Stimulated activated CD8-positive, alpha-beta memory T cell treated with anti-CD3 and anti-CD28 coated beads, Interleukin-7, amount 100 ng/mL, for 48 hours (primary cell): ENCODE measurements at places on chromosomes 1 and 21.

GRCh38 chr1:235898126-235898525 is 31.4 kb upstream of the LYST start:
- DNase-seq: no peak

- DNase-seq: no peak
Observed at GRCh38 chr1:221283532-221283931, 404.3 kb downstream of the HLX start.

DNA sequence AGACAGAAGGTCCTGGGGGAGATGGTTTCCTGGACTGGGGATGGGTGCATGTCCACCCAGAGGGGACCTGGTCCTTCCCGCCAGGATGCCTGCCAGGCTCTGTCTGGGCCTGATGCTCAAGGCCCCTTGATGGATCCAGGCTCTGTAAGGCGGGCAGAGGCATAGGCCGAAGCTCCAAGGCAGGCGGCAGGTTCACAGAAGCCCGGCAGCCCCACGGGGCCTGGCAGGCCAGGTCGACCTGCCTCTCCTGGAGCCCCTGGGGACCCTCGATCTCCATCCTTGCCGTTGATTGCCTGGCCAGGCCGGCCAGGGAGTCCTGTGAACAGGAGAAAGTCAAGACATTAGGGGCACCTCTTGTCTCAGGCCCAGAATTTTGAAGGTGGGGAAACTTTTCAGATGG is 16.0 kb downstream of the COL9A2 start:
- DNase-seq: no peak

DNA sequence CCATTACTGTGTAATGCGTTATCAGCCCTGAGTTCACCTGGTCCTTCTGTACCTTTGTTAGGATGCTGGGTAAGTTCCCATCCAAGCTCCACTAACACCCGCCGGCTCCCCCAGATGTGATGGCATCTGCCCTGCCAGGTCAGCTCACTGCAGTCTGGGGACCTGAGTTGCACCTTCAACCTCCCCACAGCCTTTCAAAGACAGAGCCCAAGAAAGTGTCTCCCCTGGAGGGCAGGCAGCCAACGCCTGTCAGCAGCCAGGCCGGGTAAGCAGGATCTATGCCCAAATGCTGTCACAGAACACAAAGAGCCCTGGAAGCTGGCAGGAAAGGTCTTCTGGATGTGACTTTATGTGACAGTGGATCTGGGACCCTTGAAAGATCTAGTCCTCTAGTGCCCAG is 13.7 kb downstream of the MRAP start:
- no peak for DNase-seq

- no peak for DNase-seq
Observed at GRCh38 chr1:109283748-109284600, 1.0 kb upstream of the PSRC1 start.

GRCh38 chr1:195745189-195746010 is 862.8 kb downstream of the KCNT2 start:
- no peak for DNase-seq

GRCh38 chr1:23727362-23727811 is 15.9 kb upstream of the ELOA start:
- no peak for DNase-seq

- no peak for DNase-seq
Observed at GRCh38 chr1:24438423-24438901, 22.9 kb downstream of the NIPAL3 start.

DNA sequence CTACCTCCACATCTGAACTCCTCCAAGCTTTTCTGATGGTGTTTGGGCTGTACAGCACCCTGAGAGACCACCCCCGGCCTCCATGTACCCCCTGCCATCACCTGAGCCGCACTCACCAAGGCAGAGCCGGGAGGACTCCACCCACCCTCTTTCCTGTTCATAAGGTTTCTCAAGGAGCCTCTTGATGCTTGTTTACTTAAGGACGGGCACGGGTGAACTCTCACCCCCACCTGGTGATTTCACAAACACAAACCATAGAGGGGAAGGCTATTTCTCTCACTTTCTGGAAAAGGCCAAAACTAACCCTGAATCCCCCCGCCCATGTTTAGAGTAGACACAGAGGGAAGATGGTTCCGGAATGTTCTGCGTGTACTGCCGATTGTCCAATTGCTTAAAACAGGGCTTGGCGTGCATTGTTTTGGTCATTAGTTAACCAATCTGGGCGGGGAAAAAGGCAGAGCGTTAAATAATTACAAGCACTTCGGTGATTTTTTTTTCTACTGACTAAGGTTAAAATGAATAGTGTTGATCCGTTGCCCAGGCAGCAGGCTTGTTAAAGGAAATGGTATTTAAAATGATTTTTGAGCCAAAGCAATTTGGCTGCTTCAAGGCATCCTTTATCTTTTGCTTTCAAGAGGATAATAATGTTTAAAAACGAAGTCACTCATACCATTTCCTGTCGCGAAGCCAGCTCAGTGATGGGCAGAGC is 279.8 kb upstream of the VAMP3 start:
- DNase-seq: no peak

- DNase-seq: no peak
Observed at GRCh38 chr21:35593000-35593502, 467.3 kb downstream of the SETD4 start.

DNA sequence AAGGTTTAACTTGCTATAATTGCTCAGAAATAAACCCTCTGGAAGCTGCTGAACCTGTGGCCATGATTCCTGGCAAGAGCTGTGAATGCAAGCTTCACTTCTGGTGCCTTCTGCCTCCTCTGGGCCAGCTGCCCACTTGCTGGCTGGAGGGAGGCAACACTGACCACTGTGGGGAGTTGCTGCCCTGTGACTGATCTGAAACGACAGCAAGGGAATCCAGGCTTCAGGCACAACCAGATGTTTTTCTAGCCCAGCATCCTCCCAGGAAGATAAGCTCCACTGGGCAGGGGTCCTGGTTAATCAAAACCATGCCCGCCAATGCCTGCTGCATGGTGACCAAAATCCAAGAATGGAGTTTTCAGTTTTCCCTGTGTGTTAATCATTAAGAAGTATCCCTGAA is 180.0 kb upstream of the HMGB4 start:
- no peak for DNase-seq

GRCh38 chr1:91735266-91735845 is 150.6 kb downstream of the TGFBR3 start:
- DNase-seq: no peak

GRCh38 chr1:205593967-205594366 is 37.8 kb downstream of the ELK4 start:
- no peak for DNase-seq

GRCh38 chr1:180745098-180745497 is 113.3 kb downstream of the XPR1 start:
- DNase-seq: no peak

DNA sequence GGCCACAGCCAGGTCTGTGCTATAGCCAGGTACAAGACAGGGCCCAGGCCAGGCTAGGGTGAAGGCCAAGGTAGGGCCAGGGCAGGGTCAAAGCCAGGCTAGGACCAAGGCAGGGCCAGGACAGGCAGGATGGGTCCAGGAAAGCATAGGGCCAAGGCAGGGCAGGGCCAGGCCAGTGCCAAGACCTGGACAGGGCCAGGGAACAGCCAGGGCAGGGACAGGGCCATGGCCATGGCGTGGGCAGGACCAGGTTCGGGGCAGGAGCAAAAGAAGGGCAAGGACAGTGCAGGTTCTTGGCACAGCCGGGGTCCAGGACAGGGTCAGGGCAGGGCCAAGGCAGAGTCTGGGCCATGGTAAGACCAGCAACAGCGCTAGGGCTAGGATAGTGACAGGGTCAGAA is 153.4 kb downstream of the LIPI start:
- no peak for DNase-seq

DNA sequence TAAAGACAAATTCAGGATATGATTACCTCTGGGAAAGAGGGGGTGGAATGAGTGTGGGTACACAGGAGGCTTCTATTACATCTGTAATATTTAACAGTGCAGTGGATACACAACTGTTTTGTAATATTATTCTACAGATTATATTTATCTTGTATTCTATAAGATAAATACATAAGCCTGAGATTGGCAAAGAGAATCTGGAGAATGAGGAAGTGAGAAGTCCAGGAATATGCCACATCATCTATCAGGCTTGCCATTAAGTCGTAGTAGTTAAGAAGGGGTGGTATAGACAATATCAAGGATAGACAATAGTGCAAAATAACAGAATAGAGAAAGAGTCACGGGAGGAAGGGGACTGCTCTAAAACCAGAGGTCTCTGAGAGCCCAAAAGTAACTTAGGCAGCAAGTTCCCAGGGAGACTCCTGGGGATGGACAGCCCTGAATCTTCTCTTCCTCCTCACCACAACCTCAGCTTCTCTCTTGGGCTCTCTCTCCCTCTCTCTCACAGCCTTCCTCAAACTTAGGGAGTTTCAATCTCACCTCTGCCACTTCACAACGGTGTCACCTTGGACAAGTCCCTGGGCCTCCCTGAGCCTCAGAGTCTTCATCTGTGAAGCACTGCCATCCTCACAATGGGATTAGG is 14.0 kb upstream of the PTAFR start:
- DNase-seq: no peak

DNA sequence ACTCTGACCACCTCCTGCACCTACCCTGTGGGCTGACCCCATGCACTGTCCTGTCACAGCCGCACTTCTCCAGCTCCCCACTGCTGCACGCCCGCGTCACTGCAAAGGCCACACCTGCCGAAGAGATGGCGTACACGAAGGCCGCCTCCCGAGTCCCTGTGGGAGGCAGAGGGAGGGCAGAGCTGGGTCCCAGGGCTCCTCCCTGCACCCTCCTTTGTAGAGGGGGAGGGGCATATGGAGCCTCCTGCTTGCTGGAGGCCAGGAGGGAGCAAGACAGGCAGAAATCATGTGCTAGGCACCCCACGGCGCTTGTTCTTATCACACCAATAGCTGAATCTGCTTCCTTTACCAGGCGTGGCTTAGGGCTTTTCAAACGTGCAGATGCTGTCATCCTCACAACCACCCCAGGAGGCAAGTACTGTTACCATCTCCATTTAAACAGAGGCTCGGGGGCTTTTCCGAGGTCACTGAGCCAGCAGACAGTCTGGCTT is 21.4 kb downstream of the WNT4 start:
- DNase-seq: no peak

DNA sequence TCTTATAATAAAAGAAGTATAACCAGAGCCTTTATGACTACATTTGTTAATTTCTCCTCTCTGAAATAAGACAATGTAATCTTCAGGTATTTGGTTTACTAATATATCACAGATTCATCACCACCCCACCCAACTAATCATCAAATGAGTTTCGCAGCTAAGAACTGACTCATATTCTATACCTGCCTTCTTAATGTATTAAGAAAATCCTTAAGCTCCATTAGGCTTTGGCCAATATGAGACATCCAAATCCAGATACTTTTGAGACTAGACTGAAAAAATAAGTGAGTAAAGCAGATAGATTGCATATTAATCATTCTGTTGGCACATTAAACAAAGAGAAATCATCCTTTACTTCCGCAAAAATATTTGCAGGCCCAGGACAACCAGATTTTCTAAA is 18.7 kb upstream of the FMO2 start:
- DNase-seq: no peak

- no peak for DNase-seq
Observed at GRCh38 chr1:32138965-32139364, 31.1 kb downstream of the KPNA6 start.

DNA sequence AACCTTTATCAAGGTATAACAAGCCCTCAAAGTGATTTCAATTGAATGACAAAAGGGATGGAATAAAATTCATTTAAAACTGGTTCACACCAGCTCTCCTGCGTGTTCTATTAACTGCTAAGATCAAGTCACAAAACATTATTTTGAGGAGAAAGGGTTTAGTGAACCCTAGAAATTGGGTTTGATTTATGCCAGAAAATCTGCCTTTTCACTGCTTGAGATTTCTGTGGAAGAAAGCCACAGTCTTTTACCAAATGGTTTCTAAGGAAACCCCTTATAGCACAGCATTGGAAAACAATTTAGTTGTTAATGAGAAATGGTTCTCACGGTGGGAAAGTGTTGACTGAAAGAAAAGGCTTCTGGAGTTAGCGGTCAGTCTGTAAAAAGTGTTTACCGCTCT is 43.6 kb upstream of the DPH5 start:
- no peak for DNase-seq

DNA sequence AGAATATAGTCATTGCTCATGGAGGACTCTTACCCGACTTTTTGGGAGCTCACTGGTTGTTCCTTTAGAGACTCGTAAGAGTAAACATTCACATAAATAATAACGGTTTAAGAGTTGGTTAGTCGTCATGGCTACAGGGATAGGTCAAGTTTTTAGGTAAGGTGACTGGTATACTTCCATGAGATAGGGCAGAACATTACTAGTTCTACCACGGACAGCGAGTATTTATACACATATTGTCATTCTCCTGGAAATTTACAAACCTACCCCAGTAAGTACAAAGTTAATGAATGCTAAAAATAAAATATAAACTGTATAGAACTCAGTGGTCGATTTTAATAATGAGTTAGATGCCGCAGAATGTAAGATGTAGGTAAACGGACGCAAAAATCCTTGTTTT is 1.2 kb upstream of the RYR2 start:
- no peak for DNase-seq

DNA sequence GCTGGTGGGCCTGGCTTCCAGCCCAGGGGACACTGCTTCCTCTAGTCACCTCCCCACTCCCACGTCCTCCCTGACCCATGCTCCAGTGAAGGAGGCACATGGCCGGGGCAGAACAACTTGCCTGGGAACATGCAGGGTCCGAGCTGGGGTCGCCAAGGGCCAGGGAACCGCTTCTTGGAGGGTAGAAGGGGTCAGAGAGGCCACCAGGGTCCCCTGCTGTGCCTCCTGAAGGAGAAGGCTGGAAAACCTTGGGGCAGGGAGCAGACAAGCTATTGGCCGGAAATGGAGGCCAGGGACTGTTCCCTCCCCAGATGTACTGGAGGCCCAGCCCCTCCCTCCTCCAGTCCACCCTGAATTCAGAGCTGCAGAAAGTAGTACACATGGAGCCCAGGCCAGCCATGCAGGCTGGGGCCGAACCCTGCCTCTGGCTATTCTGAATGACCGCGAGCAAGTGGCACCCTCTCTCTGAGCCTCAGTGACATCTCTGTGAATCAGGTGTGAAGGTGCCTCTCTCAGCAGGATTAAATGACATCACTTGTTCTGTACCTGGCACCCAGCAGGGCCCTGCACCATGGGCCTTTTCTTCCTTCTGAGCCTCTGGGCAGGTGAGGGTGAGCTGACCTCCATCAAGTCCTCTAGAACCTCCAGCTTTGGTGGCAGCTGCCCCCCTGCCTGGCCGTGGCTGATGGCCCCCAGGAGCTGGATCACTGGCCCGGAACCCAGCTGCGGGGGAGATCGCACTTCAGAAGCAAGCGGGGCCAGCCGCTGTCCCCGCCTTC is 15.7 kb downstream of the SPOCD1 start:
- DNase-seq: no peak

- no peak for DNase-seq
Observed at GRCh38 chr1:9842781-9843575, 19.2 kb upstream of the CLSTN1 start.

- DNase-seq: no peak
Observed at GRCh38 chr1:84972377-84972987, 24.4 kb downstream of the MCOLN2 start.

- no peak for DNase-seq
Observed at GRCh38 chr1:7373876-7374562, 397.1 kb upstream of the VAMP3 start.

DNA sequence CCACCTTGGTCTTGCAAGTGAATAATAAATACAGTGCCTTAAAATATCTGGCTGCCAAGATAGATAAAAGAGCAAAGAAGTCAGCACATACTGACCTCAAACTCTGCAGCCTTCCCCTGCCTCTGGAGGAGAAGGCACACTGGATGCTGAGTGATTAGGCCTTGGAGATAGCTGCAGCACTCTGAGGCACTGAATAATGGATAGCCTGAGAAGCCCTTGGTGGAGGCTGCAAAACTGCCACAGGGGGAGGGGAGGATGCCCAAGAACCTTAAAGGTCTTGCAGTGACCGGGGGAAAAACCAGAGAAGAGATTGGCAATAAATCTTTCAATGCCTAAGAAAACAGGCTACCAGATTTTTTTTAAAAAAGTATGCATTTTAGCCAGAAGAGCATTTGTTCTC is 167.4 kb upstream of the PRMT6 start:
- no peak for DNase-seq
